ENCODE measurements at places on chromosomes 4 and X. TPM values are rescaled to one million over a fixed set of nuclear protein-coding genes. Genes with fewer than 3 reads are reported as not detected.

- no peak for DNase-seq
Measured at GRCh38 chr4:43282534-43282933, 390.0 kb downstream of the GRXCR1 start.

GRCh38 chrX:145464650-145465049 lies 217.3 kb downstream of the SPANXN1 start:
- no peak for DNase-seq

- peak; percentile 76 for DNase-seq
Measured at GRCh38 chr4:150518559-150518958, 63.4 kb upstream of the MAB21L2 start.

The TMPRSS11F gene
- total RNA-seq = not detected

The SSX1 gene
- not detected for total RNA-seq

GRCh38 chr4:94152466-94152865 lies 55.2 kb upstream of the SMARCAD1 start:
- DNase-seq = no peak

The MAGEE1 gene
- 1.0 TPM for total RNA-seq

DNA sequence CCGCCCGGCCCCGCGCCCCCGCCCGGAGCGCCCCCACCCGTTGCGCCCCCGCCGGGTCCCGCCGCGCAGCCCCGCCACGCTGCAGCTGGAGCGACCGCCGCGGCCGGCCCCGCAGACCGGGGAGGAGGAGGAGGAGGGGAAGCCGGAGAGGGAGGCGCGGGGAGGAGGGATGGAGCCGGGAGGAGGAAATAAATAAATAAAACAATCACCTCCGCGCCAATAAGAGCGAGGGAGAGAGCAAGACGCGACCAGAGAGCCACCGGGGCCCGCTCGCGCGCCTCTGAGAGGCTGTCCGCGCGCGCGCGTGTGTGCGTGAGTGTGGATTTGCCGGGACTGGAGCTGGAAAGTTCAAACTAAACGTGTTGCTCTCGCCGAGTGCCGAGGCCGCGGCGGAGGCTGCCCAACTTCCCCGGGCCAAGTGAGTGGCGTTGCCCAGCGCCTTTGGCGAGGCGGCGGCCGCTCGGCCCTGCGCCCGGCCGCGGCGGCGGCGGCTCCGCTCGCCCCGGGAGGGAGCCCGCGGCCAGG lies 2184.4 kb upstream of the TENM3 start:
- no peak for DNase-seq
